Skin of body (tissue), 3 donors: ENCODE measurements at places on chromosomes 11 and 22. TPM values are rescaled to one million over a fixed set of nuclear protein-coding genes. Genes with fewer than 3 reads are reported as not detected.

Gene RIC3
- total RNA-seq: 9.5 TPM

Gene TMEM191C
- 1.8 TPM for total RNA-seq

Gene TMEM258
- 83.5 TPM for total RNA-seq

Gene HEPN1
- not detected for total RNA-seq

Gene SLC22A8
- not detected for total RNA-seq

Gene NPAS4
- total RNA-seq: 2.7 TPM

Gene SYT12
- total RNA-seq: 1.3 TPM
